Fibroblast of skin of scalp (primary cell): ENCODE measurements at places on chromosomes 4 and X.

DNA sequence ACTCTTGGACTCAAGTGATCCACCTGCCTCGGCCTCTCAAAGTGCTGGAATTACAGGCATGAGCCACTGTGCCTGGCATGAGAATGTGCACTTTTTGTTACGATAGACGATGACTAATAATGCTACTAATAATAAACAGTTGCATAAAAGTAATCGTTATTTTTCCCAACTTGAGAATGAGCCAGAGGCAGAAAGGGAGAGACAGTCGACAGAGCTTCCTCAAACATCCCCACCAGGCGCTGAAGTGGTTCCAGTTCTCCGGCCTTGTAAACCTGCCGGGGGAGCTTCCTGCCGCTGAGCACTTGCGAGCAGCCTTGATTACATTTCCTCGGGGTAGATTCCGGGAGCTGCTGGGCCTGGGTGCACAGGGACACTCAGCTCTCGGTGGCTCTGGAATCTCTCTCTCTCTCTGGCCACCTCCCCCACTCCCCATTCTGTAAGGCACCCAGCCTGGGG, 8.9 kb upstream of the HTRA3 start:
- peak; percentile 80 for DNase-seq

GRCh38 chrX:3763111-3763510, 49.7 kb upstream of the PRKX start:
- DNase-seq: no peak

DNA sequence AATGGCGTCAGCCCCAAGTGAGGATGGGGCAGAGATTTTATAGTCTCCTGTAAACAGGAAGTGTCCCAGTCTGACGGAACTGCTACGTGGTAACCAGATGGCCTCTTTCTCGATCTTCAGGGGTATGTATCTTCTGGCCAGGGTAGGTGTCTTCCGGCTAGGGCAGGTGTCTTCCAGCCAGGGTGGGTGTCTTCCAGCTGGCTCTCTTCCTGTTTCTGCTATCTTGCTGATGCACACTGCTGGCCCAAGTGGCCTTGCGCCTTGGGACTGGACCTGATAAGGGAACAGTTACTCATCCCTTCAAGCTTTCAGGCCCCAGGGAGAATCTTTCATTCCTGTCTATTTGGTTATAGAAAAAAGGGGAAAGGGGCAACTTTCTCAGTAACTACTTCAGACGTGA, 178.7 kb upstream of the MAGEE2 start:
- DNase-seq: no peak

GRCh38 chr4:13368217-13368616, 115.9 kb downstream of the RAB28 start:
- peak; percentile 35 for DNase-seq
